Tibial nerve (tissue), 4 donors: ENCODE measurements at places on chromosomes 5 and 9. TPM values are rescaled to one million over a fixed set of nuclear protein-coding genes. Genes with fewer than 3 reads are reported as not detected.

DNA sequence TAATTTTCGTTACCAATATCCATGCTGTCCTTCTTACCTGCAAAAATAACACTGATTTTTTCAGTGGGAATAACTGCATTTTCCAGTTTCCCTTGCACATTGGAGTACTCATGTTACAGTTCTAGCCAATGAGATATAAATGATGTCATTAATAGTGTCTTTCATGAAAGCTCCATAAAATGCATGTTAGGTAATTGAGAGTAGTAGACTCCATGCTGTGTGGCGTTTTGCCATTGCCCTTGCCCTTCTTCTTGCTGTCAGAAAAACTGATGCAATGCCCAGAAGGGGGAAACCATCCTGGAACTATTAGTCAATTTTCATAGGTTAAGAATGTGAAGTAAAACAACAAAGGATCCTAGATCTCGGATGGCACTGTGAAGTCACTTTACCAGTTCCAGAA lies 1765.3 kb downstream of the EFNA5 start:
- DNase-seq = no peak

PCDHA4 gene
- 2.1 TPM for total RNA-seq

CFAP90 gene
- total RNA-seq = not detected

KIAA0825 gene
- 5.1 TPM for total RNA-seq

DNA sequence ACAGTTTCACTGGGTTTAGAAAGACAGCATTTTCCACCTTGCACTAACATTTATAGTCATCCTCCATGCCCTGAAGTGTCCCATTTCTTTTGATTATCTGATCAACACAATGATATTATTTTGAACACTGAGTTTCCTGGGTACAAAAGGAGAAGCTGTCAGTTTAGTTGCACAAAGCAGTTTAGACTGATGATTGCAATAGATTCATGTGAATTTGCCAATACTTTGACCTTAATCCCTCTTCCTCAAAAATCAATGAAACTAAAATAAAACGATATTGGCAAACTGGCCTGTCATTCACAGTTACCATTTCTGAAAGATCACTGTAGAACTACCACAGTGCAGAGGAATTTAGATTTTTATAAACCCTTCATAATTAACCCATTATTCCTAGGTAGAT lies 34.2 kb upstream of the RASGRF2 start:
- DNase-seq = no peak

DNA sequence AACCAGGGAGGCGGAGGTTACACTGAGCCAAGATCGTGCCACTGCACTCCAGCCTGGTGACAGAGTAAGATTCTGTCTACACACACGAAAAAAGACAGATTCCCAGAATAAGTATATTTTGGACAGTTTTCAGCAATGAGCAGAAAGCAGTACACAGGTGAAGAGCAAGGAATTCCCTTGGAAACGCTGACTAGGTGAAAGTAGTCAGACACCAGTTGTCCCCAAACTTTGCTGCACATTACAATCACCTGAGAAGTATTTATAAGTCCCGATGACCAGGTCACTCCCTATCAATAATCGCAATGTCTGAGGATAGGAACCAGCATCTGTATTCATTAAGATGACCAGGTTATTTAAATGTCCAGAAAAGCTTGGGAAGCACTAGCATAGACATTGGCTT lies 78.3 kb downstream of the CPLANE1 start:
- DNase-seq = no peak

- DNase-seq = no peak
Measured at GRCh38 chr5:61273279-61273975, 58.6 kb upstream of the ZSWIM6 start.

DNA sequence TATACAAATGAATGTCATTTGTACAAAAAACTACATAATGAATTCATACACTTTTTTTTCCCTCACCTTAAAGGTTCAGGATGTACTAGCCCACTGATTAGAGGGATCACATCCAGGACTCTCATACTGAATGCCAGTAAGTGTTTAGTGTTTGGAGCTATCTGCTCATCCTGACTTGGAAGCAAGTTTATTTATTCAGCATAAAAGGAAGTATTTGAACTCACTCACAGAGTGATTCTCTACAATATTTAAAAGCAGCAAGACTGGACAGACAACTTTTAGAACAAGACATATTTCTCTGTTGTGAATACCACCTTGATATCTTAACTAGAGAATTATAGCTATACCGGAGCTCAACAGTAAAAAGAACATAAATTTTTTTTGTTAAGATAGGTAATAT lies 14.8 kb upstream of the IQGAP2 start:
- DNase-seq = no peak

DNA sequence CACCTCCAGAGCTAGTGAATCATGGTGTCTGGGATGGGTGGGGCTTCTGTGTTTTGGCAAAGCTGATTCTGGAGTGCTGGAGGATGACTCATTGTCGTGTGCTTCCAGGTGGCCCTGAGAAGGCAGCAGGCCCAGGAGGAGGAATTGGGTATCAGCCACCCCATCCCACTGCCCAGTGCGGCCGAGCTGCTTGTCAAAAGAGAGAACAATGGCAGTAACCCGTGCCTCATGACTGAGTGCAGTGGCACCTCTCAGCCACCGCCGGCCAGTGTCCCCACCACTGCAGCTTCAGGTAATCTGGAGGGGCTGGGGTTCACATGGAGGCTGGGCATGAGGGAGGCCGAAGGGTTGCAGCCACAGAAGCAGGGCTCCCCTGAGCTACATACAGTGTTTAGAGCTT lies 5.4 kb downstream of the DMRT1 start:
- DNase-seq = no peak

IL9 gene
- total RNA-seq = not detected

DNA sequence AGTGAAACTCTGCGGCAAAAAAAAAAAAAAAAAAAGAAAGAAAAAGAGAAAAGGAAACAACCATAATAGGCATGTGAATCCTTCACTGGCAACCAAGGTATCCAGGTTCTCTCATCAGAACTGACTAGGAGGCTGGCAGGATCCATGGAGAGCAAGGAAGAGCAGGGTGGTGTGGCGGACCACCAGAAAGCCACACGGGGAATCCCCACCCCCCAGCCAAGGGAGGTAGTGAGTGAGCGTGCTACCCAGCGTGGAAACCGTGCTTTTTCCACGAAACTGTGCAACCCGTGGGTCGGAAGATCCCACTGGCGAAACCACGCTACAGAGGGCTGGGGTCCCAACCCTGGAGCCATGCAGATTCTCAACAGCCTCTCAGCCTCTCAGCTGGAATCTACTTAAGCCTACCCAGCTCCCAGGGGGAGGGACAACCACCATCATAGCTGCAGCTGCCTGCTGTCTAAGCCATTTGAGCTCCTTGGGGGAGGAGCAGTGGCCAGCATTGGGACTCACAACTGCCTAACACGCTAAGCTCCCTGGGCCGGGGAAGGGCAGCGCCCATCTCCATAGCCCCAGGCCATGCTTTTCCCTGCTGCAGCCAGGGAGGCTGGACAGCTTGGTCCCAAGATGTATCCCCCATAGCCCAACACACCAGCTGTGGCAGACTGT lies 91.6 kb downstream of the PRELID2 start:
- DNase-seq = no peak

ROPN1L gene
- total RNA-seq = not detected
